ENCODE measurements at places on chromosomes 2 and 18.

GRCh38 chr18:45666006-45666405 lies 50.7 kb downstream of the SLC14A2 start:
- DNase-seq = no peak

- no peak for DNase-seq
Observed at GRCh38 chr2:98020516-98020915, 24.8 kb upstream of the TMEM131 start.

DNA sequence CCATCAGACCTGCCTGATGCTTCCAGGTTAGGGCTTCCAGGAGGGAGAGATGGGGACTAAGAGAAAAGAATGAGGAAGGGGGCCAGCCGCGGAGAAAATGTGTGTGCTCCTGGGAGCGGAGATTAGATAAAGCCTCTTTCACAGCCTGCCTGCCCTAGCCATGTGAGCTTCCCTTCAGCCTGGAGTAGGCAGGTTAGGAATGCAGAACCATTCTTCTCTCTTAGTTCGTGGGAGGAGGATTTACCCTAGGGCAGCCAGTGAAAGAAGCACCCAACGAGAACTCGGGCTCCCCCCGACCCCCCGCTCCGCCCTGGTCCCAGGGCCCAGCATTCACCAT lies 36.1 kb downstream of the POMC start:
- no peak for DNase-seq

DNA sequence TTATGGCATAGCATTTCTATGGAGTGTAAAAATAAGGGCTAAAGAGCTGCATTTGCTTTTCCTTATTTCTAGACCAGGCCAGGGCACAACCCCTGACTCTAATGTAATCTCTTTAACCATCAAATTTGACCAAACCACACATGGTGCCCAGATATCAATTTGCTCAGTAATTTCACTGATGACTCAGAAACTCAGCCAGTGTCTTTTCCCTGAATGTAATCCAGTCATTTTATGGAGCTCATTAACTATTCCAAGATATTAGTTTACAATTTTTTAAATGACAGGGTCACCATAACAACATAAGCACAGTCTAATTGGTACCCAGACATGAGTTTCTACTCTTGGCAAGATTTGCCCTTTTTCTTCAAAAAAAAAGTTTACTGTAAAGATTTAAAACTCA lies 270.8 kb upstream of the AGAP1 start:
- DNase-seq = no peak

Measured in activated T-cell treated with anti-CD3 and anti-CD28 coated beads, Interleukin-2, amount 50 U/mL, for 72 hours (primary cell).